CD4-positive, alpha-beta T cell treated with Interleukin-4 for 4 hours (primary cell): ENCODE measurements at places on chromosomes 2 and 18.
A peak's percentile ranks its signal among the peaks of the same experiment; 100 is the strongest.

GRCh38 chr2:82795446-82795845 lies 1663.6 kb downstream of the SUCLG1 start:
- DNase-seq: no peak

GRCh38 chr2:191366199-191366598 lies 121.0 kb downstream of the MYO1B start:
- no peak for DNase-seq

- no peak for DNase-seq
Measured at GRCh38 chr2:71746946-71747501, 293.7 kb downstream of the DYSF start.

DNA sequence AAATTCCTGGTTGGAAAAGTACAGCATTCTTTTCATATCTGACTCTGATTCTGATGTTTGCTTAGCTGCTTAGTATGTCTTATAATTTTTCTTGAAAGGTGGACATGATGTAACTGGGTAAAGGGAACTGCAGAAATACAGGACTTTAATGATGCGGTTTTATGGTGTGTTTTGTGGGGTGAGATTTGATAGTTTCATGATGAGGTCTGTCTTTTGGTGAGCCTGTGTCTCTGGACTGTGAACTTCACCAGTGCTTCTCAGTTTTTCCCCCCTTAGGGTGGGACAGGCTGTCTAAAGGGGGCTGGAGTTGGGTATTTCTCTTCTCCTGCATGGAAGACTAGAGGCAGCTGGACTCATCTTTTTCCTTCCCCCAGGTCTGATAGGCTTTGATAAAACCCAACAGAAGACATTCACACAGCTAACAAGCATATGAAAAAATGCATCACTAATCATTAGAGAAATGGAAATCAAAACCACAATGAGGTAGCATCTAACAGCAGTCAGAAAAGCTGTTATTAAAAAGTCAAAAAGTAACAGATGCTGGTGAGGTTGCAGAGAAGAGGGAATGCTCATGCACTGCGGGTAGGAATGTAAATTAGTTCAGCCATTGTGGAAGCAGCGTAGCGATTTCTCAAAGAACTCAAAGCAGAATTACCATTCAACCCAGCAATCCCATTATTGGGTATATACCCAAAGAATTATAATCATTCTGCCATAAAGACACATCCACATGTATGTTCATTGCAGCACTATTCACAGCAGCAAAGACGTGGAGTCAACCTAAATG lies 77.6 kb downstream of the EPC2 start:
- DNase-seq: no peak

DNA sequence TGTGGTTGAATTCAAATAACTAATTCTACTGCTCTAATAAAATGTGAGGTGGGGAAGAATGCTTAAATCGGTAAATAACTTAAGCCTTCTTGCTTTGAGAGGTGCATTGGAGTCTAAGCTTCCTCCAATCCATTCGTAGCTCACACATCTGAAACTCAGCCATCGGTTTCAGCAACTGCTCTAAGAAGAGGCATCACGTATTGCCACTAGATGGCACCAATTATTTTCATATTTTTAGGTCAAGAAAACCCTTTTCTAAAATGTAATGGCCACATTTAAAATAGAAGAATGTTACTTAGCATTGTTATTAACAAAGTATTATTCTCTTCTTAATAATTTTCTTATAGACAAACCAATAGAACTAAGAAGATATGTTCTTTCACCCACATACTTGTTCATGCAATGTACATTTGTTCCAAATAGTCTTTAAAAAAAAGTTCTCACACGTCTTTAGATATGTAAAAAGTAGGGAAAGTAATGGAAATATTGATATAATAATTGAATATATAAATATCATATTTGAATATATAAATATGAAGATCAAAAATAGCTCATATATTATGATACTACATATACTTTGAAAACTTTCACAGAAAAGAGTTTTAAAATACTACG lies 229.8 kb downstream of the CCDC178 start:
- DNase-seq: no peak

- DNase-seq: no peak
Measured at GRCh38 chr2:50133766-50134165, 898.2 kb downstream of the NRXN1 start.

DNA sequence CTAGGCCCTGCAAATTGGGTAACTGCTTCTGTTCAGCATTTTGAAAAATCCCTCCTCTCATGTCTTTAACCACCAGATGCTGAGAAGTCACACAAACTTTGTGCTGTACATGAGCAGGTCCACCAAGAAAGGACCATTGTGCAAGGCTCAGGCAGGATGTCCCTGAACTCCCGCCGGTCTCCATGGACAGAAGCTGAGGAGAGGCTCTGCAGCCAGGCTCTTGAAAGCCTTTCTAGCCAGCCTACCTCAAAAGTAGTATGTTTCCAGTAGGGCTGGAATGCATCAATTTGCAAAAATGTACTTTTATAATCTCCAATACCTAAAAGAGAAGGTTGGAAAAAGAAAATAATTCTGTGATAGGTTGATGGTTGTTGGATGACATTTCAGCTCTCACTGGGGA lies 47.0 kb upstream of the SH3BP4 start:
- DNase-seq: no peak

GRCh38 chr2:128414351-128414750 lies 95.7 kb upstream of the HS6ST1 start:
- no peak for DNase-seq

DNA sequence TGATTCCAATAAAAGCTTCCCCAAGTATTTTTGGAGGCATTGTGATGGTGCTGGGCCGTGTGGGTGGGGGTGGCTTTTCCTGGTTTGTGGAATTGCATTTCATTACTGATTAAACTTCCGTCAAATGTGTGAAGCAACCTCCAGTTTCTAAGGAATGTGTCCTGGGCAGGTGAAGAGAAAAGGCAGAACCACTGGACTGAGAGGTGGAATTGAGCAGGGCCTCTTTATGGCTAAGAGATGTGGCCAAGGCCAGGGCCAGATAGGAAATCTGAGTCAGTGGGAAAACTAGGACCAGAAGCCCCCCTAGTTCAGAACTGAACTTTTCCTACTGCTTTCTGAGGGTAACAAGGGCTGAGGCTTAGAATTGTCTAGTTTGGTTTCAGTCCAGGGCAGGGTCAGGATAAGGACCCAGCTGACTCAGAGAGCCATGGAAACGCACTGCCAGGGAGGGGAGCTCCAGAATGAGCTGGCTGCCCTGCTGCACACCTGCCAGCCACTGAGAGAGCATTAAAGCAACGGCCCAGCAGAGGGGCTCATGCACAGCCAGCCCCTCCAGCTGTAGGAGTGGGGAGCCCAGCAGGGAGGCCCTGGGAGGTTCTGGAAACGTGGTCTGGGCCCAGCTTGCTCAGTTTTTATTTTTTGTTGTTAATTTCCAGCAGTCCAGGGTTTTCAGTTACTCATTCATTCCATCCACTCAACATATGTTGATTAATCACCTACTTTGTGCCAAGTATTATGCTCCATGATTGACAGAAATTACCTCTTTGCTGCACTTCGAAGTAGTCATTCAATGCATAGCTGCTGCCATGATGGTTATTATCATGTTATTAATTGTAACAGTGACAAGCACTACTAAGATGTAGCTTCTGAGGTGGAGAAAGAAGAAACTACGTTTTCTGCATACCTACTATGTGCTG lies 156.1 kb downstream of the MSH2 start:
- no peak for DNase-seq

GRCh38 chr2:199778655-199779054 lies 72.3 kb downstream of the FTCDNL1 start:
- no peak for DNase-seq

DNA sequence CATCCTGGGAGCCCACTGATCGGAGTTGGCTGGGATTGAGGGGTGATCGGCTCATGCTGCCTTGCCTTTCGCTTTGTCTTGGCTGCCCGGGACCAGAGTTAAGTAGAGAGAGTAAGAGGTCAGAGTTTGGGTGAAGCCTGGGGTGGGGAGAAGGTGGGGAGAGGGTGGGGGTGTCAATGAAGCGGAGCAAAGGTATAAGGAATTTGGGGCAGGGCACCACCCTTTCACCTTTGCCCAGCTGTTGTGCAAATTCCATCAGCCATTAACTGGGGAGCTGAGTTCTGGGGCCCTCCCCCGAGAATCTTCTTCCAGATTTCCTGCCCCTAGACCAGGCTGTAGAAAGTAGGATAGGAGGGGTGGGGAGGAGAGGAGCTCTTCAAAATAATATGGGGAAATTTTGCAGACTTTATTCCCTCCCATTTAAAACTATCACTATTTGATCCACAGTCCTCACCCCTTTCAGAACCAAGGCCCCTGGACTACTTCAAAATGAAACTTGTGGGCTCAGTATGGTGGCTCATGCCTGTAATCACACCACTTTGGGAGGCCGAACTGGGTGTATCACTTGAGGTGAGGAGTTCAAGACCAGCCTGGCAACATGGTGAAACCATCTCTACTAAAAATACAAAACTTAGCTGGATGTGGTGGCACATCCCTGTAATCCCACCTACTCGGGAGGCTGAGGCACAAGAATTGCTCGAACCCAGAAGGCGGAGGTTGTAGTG lies at the start of gene SLC23A3:
Gene SLC23A3 (minus strand): TSS at position 100 of the 725 bp plus-strand sequence. CDS start 45 bp downstream, at position 55.
- no peak for DNase-seq

DNA sequence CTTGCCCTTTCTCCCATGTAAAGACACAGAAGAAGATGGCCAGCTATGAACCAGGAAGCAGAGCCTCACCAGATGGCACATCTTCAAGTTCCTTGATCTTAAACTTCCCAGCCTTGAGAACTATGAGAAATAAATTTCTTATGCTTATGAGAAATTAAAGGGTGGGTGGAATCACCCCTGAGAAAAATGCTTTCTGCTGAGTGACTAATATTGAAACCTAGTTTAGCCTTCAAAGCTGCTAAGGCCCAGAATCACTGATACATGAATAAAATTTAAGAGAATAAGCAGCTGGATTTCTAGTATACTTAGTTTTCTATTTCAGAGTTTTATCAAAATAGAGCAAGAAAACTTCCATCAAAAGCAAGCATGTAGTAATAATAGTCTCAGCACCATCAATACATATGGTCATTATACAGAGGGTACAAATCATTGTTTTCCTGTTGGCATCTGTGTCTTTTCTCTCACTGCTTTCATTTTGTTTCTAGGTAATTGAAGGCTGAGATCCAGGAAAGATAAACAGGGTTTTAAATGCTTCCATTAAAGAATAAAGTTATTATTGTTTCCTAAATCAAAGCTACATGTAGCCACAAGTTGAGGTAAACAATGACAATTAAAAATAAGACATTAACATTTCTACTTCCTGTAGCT lies 53.3 kb upstream of the COL5A2 start:
- DNase-seq: no peak

GRCh38 chr2:43131051-43131889 lies 95.1 kb downstream of the ZFP36L2 start:
- peak; percentile 94 for DNase-seq

DNA sequence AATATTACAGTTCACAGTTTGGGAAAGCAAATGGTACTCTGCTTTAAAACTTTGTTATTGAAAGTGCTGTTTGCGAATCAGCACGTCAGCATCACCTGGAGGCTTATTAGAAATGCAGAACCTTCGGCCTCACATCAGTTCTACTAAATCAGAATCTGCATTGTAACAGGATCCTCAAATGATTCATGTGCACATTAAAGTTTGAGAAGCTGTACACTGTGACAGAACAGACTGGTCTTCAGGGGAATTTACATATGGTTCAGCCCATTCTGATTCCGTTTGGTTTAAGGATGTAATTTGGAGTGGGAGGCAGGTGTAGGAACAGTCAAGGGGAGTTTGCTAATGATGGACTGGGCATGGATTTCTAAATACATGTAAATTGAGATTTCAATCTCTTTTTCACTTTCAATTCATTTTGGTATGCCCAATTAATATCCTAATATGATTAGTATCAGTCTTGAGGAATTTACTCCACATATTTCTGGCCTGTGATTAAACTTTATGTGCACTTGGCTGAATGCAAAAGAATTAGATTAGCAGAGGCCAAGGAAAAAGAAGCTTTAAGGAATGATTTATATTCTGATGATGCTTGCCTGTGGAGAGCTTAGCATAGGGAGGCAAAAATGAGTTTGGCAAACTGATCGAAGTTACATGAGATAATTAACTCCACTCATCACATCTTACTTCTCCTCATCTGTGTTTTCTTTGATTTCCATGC lies 248.8 kb downstream of the XIRP2 start:
- no peak for DNase-seq

DNA sequence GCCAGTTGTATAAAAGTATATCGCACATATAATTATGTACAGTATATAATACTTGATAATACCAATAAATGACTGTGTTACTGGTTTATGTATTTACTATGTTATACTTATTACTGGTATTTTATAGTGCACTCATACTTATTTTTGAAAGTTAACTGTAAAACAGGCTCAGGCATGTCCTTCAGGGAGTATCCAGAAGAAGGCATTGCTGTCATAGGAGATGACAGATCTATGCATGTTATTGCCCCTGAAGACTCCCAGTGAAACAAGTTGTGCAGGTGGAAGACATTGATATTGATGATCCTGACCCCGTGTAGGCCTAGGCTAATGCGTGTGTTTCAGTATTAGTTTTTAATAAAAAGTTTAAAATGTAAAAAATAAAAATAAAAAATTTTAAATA lies 20.3 kb upstream of the ASXL3 start:
- DNase-seq: no peak

DNA sequence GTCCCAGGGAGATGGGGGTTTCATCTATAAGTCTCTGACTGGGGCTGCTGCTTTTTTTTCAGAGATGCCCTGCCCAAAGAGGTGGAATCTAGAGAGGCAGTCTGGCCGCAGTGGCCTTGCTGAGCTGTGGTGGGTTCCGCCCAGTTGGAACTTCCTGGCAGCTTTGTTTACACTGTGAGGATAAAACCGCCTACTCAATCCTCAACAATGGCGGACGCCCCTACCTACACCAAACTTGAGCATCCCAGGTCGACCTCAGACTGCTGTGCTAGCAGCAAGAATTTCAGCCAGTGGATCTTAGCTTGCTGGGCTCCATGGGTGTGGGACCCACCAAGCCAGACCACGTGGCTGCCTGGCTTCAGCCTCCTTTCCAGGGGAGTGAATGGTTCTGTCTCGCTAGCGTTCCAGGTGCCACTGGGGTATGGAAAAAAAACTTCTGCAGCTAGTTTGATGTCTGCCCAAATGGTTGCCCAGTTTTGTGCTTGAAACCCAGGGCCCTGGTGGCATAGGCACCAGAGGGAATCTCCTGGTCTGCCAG lies 152.6 kb upstream of the CYP26B1 start:
- no peak for DNase-seq
